CD4-positive, alpha-beta T cell treated with Interleukin-12 subunit alpha and Interleukin-12 subunit beta, for 1 hour (primary cell): ENCODE measurements at places on chromosomes 4 and X.

DNA sequence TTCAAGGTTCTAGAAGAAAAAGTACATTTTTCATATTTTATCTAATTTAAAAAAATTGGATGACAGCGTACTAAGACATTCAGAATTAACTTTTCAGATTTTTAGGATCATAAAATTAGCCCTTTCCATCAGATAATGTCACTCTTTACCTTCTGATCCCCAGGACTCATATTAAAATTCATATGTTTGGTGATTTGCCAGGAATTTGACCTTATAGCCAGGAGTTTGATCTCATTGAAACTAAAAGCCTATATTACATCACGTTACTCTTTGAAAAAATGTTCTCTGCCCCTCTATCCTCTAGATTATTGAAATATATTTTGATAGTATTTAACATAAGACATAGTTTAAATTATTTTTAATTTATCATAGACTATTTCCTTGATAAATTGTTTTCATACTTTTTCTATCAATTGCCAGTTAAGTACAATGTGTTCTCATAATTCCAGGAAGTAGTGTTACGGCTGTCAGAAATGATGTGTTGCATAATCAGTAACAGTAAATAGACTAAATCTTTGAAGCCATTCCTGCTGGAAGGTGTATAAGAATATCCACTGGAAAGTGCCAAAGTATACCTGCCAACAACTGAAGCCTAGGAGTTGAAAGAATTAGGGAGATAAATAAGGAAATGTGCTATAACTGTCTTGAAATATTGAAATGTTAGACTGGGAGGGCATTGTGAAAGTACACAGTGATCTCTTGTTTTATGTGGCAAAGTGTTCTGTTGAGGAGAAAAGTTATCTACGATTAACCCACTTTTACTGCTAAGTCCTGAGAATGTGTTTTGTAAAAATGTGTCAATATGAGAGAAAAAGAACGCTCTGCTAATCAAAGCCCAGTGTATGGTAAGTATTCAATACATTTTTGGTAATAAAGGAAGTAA, 32.9 kb upstream of the PDGFC start:
- DNase-seq = no peak

DNA sequence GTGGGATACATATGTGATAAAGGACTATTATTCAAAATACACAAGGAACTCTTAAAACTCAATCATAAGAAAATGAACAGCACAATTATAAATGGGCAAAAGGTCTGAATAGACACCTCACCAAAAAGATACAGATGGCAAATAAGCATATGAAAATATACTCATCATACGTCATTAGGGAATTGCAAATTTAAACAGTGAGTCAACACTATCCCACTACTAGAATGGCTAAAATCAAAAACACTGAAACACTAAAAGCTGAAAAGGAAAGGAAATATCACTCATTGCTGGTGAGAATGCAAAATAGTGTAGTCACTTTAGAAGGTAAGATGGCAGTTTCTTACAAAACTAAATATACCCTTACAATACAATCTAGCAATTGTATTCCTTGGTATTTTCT, 597.0 kb upstream of the PABPC4L start:
- DNase-seq = no peak

DNA sequence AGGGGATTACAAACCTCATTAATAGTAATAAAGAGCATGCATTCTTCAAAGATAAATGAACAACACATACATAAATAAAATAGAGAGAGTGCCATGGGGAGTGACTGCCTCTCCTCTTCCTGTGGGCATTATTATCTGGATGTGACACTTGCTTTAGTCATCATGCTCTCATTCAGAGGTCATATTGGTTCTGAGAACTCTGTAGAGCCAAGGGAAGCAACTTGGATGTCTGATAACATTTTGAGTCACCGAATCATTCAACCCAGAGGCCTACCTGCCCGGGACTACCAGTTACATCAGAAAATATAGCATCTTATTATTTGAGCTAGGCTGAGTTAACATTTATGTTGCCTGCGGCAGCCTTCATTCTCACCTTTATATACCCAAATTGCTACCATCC, 489.5 kb downstream of the STIM2 start:
- no peak for DNase-seq

DNA sequence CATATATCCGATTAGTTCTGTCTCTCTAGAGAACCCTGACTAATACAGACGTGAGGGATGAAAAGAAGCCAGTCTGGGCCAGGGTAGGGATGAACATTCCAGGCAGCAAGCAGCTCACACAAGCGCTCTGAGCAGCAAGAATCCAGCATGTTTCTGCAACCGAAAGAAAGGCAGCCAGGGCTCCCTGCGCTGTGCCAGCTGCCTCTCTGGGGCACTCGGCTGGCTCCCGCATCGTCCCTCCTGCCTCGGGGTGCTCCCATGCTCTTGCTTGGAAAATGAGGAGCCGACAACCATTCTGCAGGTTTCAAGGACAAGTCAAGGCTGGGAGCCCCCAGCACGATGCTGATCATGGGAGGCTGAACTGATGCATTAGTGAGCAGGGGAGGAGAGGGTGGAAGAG, 7.0 kb downstream of the JAKMIP1 start:
- no peak for DNase-seq

DNA sequence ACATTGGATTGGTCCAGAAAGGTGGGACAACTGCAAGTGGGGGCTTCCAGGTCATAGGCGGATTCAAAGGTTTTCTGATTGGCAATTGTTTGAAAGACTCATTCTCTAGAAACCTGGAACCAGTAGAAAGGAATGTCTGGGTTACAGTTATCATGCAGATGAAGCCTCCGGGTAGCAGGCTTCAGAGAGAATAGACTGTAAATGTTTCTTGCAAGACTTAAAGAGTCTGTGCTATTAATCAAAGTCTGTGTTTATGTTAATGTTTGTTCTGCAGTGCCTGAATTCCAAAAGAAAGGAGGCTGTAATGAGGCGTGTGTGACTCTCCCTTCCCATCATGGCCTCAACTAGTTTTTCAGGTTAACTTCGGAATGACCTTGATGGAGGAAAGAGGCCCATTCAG, 43.9 kb upstream of the GC start:
- no peak for DNase-seq

- DNase-seq = no peak
Observed at GRCh38 chr4:25908491-25908901, 5.5 kb upstream of the SMIM20 start.

- no peak for DNase-seq
Observed at GRCh38 chr4:7521666-7522065, 86.9 kb upstream of the PSAPL1 start.

GRCh38 chr4:147596981-147597380, 20.2 kb upstream of the TMEM184C start:
- DNase-seq = no peak

GRCh38 chrX:67724359-67725110, 180.7 kb downstream of the AR start:
- DNase-seq = no peak

- no peak for DNase-seq
Observed at GRCh38 chr4:88207171-88207570, 48.7 kb upstream of the ABCG2 start.

DNA sequence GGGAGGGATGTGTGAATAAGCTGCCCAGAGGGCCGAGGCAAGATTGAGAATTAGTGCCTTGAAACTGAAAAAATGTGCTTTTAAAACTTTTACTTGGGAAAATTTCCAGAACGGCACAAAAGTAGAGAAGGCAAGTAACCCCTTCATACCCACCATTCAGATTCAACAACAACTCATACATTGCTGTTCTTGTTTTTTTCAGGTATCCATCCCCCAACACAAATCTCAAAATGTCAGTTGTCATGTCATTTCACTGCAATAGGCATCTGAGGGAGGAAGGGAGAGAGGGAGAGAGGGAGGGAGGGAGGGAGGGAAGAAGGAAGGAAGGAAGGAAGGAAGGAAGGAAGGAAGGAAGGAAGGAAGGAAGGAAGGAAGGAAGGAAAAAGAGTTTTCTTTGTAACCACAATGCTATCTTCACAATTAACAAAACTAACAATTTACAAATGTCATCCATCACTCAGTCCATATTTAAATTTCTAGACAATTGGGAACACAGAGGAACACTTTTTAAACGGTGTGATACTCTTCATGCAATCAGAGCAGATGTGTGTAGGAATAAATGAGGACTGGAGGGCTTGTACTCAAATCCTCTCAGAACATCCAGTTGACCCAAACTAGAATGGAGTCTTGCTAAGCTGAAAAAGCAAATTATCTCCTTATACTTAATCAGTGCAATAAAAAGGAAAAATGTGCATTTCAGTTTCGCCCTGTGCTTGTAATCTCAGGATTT, 54.8 kb upstream of the ADGRG2 start:
- no peak for DNase-seq

DNA sequence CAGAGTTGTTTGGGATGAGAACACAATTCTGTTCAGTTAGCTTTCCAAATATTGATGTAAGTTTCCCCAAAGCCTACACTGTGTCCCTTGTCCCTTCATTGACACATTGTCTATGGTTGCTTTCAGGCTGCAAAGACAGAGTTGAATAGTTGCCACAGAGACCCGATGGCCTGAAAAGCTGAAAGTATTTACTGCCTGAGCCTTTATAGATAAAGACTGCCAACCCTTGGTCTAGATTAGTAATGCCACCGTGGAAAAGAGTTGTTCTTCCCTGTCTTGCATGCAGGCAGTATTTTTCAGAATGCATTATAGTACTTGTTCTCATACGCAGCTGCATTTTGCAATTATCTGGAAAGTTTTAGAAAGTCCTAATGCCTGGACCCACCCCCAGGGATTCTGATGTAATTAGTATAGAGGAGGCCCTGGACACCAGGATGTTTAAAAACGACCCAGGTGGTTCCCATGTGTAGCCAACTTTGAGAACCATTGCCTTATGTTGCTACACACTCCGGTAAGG, 180.8 kb downstream of the FRMPD4 start:
- DNase-seq = no peak
